Adrenal gland (tissue), 19 donors: ENCODE measurements at places on chromosomes 1 and 21.

GRCh38 chr1:27554293-27554692 is 49.7 kb downstream of the AHDC1 start:
- no peak for DNase-seq

GRCh38 chr1:217630711-217631591 is at the start of the genes GPATCH2 and SPATA17:
Gene GPATCH2 (minus strand): TSS chr1:217631090. CDS start chr1:217630971, 119 bp downstream.
Gene SPATA17 (plus strand): TSS chr1:217631344. CDS start chr1:217631379, 35 bp downstream.
- DNase-seq: peak; percentile 80

GRCh38 chr21:34113842-34114241 is 40.5 kb downstream of the MRPS6 start:
- DNase-seq: peak; percentile 28

GRCh38 chr1:206035027-206035426 is 11.3 kb upstream of the CTSE start:
- no peak for DNase-seq

GRCh38 chr1:168373869-168374268 is 93.2 kb downstream of the TBX19 start:
- no peak for DNase-seq

GRCh38 chr1:86339014-86339812 is 56.9 kb downstream of the ODF2L start:
- no peak for DNase-seq

DNA sequence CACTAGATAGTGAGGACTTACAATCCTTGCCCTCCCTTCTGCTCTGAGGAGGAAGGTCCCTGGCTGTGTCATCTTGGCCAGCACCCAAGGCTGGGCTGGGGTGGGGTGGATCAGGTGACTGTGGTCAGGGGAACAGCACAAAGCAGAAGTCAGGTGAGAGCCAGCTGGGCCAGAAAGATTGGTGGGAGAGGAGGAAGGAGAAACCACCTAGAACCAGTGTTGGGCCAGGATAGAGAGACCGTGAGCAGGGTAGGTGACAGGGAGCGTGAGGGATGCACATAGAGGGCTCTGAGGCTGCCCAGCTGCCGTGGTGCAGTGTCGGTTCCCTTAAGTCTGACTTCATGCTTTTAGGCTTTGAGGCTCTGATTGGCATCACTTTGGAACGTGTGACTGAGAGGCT is 22.7 kb downstream of the NCF2 start:
- peak; percentile 37 for DNase-seq

- no peak for DNase-seq
Measured at GRCh38 chr21:34857874-34858273, 189.1 kb downstream of the CLIC6 start.

DNA sequence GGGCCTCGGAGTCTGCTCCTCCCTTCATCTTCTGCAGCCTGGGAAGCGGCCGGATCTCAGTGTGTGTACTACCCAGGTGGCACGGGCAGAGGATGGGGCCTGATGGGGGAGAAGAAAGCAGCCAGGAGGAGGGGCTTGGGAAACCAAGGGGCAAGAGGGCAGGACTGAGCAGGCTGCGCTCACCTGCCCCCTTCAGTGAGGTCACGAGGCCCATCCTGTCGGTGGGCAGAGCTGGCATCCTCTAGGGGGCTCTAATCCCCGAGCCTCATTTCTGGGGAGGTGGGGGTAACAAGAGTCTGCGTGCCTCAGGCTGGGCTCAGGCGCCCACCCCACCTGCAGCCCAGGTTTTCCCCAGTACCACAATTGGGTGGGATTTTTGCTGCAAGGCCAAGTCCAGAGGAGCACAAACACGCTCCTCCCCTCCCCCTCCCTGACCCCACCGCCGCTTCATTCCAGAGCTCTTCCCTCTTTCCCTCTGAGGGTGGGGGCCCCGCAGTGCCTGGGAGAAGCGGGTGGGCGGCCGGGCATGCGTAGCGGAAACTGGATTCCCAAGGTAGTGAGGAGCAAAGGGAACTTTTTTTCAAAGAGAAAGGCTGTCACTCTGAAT is 1.8 kb upstream of the WNT3A start:
- DNase-seq: no peak

DNA sequence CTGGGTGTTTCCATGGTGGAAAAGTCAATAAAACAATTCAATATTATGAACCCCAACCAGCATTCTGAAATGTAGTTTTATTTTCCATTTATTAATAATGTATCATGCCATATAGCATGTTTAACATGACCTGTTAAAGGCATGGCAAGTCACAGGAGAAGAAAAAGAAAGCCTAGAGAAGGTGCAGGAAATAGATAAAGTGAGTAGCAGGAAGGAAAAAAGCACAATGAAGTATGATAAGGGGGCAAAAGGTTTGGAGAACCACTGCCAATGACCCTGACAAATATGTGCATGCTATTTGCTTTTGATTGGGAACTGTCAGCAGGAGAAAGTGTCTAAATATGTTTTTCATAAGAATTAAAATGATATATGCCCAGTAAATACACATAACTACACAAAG is 85.6 kb downstream of the HMCN1 start:
- DNase-seq: no peak

- DNase-seq: peak; percentile 58
Measured at GRCh38 chr1:164718821-164719220, 159.8 kb downstream of the PBX1 start.

DNA sequence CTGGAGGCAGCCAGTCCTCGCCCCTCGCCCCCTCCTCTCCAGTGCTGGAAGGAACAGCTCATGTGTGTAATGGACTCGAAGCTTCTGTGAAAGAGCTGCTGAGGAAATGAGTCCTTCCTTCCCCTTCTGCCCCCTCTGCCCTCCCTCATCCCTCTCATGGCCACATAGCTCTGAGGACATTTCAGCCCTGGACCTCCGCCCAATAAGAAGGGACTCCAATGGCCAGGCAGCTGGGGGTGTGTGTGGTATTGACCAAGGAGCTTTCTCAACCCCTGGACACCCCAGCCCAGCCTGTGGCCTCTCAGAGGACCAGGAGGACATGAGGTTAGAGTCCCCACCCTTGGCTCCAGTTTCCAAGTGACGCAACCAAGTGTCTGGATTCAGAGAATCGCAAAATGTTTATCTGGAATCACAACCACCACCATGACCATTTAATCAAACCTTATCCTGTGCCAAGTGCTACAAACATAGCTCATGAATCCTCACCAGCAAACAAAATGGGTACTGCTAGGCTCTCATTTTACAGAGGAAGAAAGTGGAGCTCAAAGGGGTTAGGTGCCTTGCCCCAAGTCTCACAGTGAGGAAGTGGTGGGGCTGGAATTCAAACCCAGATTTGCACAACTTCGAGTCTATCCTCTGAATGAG is 47.8 kb upstream of the ECE1 start:
- DNase-seq: peak; percentile 99

GRCh38 chr1:234214129-234214910 is 158.9 kb upstream of the COA6 start:
- peak; percentile 28 for DNase-seq

GRCh38 chr21:45334134-45334533 is 46.4 kb upstream of the POFUT2 start:
- no peak for DNase-seq

DNA sequence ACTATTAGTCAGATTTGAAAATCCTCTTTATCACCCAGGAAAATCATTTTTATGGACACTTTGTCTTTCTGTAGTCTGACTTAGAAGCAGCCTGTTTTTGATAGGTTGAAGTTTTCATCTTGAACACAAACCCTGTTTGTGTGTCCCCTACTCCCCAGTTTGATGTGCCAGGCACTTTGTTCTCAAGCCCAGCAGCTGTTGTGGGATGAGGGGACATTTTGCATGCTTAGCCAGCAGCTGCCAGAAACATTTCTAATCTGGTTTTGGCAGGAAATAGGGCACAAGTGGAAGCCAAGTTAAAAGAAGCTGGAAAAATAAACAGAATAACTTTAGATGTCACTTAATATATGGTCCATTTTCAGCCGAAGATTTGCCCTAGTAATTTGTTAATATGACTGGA is 29.9 kb downstream of the ACTN2 start:
- no peak for DNase-seq

- no peak for DNase-seq
Measured at GRCh38 chr1:189977184-189977583, 500.5 kb downstream of the BRINP3 start.

GRCh38 chr1:153540394-153541361 is at the start of gene S100A5:
Gene S100A5 (minus strand): TSS chr1:153540934. CDS start chr1:153540191, 743 bp downstream.
- DNase-seq: no peak

GRCh38 chr1:186894415-186894814 is 65.7 kb downstream of the PLA2G4A start:
- no peak for DNase-seq

GRCh38 chr1:82317671-82318070 is 516.9 kb downstream of the ADGRL2 start:
- no peak for DNase-seq

DNA sequence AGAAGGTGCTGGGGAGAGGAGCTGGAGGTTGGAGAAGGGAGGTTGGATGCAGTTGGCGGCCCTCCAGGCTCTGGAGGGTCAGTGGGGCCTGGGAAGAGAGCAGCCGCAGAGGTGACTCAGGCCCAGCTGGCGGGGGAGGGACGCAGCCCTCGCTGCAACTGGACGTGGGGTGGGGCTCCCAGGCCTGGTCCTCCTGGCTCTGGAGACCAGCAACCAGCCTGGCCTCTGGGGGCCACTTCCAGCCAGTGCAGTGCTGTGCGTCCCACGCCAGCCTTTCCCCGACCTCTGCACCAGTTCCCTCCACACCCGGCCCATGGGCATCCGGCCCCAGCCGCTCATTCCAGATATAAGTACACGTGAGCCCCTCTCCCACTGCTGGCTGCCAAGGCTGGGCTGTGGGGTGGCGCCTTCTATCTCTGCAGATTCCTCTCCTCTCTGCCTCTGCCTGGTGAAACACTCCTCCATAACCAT is 38.0 kb upstream of the COL18A1 start:
- DNase-seq: peak; percentile 74

- no peak for DNase-seq
Measured at GRCh38 chr1:205985330-205986005, 17.7 kb downstream of the RAB7B start.

DNA sequence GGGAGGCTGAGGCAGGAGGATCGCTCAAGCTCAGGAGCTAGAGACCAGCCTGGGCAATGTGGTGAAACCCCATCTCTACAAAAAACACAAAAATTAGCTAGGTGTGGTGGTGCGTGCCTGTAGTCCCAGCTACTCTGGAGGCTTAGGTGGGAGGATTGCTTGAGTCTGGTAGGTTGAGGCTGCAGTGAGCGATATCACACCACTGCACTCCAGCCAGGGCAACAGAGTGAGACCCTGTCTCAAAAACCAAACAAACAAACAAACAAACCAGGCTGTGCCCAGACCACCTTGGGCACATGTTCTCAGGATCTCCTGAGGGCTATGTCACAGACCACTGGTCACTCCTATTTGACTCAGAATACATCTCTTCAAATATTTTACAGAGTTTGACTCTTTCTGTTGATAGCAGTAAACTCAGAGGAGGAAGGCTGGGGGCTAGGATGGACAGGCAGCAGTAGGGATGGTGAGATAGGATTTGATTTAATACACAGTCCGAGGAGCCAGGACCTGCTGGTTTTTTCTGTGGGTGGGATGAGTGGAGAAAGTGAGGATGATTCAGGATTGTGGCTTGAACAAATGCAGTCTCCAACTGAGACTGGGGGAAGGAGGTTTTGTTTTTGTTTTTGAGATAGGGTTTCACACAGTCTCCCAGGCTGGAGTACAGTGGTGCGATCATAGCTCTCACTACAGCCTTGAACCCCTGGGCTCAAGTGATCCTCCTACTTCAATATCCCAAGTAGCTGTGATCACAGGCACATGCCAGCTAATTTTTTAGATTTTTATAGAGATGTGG is 46.5 kb downstream of the OLFML3 start:
- no peak for DNase-seq

DNA sequence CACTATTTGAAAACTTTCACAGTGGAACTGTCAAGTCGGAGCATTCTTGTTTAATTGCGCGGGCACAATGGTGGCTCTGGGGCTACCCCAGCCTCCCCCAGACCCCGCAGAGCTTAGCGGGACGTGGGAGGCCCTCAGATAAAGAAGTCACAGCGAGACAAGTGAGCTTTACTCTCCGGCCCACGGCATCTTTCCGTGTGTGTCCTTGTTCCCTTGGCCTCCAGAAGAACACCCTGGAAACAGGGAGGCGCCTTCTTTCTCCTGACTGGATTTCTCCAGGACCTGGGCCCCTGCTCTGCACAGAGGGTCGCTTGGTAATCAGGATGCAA is 382.8 kb downstream of the RRAGC start:
- DNase-seq: no peak

DNA sequence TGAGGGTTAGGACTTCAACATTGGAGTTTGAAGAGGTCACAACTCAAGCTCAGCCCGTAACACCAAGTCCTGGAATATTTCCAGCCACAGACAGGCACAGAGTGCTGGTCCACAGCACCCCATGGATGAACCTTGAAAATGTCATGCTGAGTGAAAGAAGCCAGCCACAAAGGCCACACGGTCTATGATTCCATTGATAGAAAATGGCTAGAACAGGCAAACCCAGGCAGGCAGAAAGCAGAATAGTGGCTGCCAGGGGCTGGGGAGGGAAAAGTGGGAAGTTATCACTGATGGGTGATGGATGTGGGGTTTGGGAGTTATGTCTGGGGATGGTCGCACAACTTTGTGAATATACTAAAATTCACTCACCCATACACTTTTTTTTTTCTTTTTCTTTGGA is 21.3 kb downstream of the MX1 start:
- no peak for DNase-seq

DNA sequence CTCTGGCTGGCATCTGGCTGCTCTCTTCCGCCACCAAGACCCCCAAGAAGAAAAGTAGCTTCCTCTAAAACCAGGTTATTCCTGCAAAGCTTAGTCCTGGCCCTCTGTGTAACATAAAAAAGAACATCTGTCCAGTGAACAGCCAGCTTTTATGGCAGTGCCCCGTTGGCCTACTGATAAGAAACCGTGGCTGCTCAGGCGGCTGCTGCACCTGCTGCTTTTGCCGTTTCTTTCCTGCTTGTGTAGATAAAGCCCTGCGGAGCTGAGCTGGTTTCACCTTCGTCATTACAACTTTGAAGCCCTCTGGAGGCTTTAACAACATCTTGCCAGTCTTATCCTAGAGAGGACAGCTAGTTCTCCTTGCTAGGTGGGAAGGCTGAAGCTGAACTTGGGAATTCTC is 20.5 kb downstream of the ELAPOR1 start:
- no peak for DNase-seq

DNA sequence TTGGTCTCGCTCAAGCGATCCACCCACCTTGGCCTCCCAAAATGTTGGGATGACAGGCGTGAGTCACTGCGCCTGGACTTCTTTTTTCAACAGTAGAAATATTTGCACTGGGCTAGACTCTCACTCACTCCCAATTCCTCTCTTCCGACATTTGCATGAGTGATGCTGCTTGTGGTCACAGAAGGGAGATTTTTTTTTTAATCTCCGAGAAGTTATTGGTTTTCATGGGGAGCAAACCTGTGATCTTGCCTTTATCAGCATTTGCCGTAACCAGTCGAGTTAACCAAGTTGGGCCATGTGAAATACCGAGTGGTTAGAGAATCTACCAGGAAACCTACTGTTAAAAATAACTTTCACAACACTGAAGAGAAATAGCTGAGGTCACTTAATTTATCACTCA is 21.1 kb downstream of the ERG start:
- no peak for DNase-seq

DNA sequence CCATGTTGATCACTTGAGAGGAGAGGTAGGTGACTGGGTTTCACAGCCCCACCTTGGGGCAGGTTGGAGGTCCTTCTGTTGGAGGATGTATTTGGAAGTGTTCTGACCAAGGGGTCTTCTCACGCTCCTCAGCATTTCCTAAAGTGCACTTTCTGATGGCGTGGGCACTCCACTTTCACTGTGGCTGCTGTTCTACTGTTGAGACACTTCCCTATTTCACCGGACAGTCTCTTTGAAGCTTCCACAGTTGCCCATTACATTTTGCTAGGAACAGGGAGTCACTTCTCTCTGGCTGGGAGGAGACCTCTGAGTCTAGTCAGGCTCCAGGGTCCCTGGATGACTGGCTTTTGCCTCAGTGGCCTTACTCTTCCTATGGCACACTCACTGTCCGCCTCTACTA is 180.0 kb upstream of the LMO4 start:
- DNase-seq: no peak
